Hematopoietic multipotent progenitor cell treated with erythropoietin and hydrocortisone succinate and interleukin-3 and kit ligand, for 17 days (in vitro differentiated cells): ENCODE measurements at places on chromosomes 13 and 19.

GRCh38 chr13:97445522-97446187 lies 11.7 kb downstream of the RAP2A start:
- no peak for DNase-seq

DNA sequence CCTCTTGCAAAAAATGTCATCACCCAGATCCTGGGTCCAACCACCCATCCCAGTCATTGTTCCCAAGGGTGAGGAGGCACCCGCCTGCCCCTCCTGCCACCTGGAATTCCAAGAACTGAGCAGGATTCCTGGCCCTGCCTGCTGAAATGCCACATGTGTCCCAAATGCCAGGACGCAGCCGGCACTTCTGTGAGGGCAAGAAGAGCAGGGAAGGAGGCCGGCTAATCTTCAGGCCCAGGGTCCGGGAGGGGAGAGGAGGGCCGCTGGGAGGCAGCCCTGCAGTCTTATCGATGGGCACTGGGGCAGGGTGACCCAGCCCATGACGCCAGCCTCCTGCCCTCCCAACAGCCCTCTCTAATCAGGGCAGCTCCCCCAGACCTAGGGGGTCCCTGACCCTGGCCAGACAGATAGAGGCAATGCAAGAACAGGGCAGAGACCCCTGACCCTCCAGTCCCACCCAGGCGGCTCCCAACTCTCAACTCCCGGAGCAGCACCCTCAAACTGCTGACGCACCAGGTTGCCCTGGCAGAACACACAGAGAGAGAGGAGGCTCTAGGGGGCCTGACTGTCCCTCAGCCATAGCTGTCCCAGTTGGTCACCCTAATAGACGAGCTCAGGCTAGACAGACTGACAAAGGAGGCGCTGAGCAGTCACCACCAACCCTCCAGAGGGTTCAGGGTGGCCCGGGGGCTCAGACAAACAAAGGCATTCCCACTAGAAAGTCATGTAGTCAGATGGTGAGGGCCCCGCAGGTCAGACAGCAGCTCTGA lies 1.5 kb downstream of the MFSD12 start:
- peak; percentile 44 for DNase-seq

GRCh38 chr19:47569331-47569730 lies 3.6 kb downstream of the ZNF541 start:
- DNase-seq: no peak

- no peak for DNase-seq
Observed at GRCh38 chr13:20754009-20754408, 19.8 kb downstream of the EEF1AKMT1 start.

DNA sequence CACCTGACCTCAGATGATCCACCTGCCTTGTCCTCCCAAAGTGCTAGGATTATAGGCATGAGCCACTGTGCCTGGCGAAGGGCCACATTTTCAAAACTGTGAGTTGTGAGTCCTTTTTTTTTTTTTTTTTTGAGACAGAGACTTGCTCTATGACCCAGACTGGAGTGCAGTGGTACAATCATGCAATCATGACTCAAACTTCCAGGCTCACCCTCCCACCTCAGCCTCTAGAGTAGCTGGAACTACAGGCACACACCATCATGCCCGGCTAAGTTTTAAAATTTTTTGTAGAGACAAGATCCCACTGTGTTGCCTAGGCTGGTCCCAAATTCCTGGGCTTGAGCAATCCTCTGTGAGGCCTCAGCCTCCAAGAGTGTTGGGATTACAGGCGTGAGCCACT lies 3.8 kb upstream of the MYPOP start:
- no peak for DNase-seq

DNA sequence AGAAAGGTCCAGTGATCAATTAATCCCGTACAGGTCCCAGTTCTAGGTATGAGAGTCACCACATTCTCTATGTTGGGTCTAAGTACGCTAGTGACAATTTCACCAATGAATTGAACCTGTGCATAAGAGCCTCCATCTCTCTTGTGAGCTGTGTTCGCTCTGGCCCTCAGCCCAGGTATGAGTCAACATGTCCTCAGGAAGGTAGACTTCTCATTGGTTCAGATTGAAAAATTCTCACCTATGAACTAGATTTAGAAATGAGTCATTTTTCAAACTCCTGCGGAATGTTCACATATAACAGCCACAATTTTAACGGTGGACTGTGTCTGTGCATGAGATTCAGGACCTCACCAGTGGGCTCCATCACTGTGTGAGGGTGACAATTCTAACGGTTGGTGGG lies 12.7 kb upstream of the ZNF43 start:
- DNase-seq: no peak
